ENCODE measurements at places on chromosomes 1 and 21.

DNA sequence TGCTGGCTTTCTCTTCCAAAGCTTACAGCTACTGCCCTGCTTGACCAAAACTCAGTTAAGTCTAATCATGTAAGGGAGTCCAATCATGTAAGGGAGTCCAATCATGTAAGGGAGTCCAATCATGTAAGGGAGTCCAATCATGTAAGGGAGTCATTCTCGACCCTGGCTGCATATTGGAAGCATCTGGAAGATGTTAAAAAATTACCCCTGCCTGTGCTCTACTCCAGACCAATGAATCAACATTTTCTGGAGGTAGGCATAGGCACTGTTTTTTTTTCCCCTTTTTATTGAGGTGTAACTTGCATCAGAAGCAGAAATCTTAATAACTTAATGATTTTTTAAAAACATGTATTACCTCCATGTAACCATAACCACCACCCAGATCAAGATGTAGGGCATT is 9.4 kb downstream of the PIGP start:
- peak; percentile 18 for DNase-seq

GRCh38 chr1:191551019-191551418 is 607.2 kb upstream of the RGS18 start:
- no peak for DNase-seq

DNA sequence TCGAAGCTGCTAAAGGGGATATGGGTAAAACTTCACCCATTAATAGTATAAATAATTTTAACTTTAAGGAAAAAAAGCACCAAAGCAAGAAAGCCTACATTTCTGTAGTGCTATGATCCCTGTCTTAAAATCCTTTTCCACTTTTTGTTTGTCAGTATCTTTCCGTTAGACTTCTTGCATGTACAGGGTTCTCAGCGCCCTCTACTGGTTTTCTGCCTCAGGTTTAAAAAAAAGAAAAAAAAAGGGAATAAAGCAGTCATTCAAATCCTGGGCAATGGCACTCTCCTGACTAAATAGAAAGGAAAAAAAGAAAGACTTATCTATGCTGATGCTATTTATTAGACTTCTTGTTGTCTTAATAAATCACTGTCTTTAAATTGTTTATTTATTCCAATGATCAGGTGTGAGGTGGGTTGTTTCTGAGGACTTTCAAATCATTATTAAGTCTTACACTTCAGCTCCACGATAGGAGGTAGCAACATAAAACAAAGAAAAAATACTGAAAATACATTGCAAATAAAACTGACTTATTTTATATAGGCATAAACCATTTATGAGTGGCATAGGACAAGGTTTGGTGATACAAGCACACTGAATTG is 475.4 kb upstream of the NR5A2 start:
- peak; percentile 70 for DNase-seq

GRCh38 chr1:27403065-27403726 is 10.8 kb downstream of the GPR3 start:
- DNase-seq = no peak

- DNase-seq = no peak
Measured at GRCh38 chr1:55490547-55490946, 275.4 kb upstream of the USP24 start.

GRCh38 chr1:32239337-32239736 is 7.7 kb upstream of the FAM167B start:
- no peak for DNase-seq

DNA sequence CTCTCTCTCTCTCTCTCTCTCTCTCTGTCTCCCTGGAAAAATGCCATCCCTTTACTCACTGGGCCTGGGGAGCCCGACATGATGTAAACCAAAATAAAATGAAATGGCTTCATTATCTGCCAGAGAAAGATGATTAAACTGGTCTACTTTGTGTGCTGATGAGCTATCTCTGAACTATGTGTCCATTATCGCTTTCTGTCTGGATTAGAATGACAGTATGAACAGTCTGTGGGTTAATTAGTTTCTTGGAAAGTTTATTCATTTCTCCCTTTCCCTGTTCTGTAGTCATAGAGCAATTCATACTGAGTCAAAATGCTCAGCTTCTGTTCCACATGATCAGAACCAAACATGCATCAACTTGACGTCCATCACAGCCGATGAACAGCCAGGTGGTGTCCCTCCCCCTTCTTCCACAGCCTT is 72.4 kb upstream of the KCND3 start:
- DNase-seq = no peak

- DNase-seq = no peak
Measured at GRCh38 chr21:15363921-15364320, 299.1 kb upstream of the NRIP1 start.

- DNase-seq = no peak
Measured at GRCh38 chr1:87872692-87873091, 544.0 kb downstream of the LMO4 start.

DNA sequence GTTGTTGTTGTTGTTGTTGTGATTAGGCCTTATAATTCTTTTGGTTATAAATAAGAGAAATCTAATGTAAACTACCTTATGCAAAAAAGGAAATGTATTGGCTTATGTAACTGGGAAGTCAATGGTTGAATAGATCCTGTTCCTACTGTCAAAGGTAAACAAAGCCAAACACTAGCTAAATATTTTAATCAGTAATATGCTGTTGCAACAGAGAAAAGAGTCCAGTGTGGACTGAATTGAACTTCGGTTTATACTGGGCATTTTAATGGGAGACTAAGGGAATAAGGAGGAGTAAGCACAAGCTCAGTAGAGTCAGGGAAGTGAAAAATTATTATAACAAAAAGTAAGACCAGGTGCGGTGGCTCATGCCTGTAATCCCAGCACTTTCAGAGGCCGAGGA is 15.4 kb downstream of the MSH4 start:
- DNase-seq = no peak

- no peak for DNase-seq
Measured at GRCh38 chr1:193111641-193112090, 6.5 kb upstream of the GLRX2 start.

DNA sequence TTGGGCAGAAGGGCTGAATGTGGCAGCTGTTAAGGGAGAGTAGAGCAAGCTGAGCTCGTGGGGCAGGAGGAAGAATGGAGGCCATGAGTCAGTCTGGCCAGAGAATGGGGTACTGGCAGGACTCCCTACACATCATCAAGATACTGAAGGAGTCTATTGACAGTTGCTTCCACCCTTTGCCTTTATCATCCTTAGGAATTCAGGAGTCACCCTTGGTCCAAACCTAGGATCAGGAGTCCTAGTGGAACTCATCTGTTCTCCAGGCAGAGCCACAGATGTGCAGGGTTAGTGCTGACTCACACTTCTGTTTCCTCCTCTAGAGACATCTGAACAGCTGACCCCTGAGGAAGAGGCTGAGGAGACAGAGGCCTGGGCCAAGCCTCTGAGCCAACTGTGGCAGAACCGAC is 18.7 kb upstream of the ST3GAL3 start:
- DNase-seq = no peak

GRCh38 chr1:16944038-16944437 is 22.3 kb downstream of the CROCC start:
- DNase-seq = no peak

- DNase-seq = no peak
Measured at GRCh38 chr1:175355414-175355813, 162.8 kb upstream of the KIAA0040 start.

DNA sequence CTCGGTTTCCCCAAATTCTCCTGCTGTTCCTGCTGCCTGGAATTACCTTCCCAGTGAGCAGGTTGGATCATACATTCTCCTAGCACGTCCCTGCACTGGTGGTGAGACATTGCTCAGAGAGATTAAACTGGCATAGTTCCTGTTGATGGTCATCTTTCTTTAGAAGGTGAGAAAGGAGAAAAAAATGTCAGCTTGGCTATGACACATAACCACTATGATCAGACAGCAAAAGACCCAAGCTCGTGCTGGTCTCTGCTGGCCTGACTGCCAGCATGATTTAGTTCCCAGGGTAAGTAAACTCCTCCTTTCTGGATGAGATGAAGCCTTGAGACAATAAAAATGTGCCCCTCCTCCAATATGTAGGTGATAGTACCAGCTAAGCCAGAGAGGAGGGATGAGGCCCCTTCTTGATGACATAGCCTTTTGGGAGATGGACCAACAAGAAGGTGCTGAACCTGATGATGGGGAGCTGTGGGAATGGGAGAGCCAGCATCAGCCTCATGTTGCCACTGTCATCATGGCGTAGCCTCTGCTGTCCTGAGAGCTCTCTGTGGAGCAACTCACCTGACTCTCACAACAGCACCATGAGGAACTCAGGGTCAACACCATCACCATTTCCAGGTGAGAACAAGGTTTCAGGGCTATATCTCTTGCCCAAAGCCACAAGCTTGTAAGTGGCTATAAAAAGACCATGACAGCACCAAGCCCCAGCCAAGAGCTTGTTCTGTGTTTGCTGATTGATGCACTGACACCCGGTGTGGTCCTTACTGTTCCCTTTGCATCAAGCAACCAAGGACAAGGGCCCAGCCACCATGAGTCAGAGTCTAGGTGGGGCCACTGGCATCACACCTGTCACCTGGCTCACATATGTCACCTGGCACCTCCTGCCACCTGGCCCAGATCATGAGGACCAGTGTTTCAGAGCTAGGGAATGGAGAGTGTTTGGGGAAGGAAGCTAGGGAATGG is 200.0 kb downstream of the MATN1 start:
- DNase-seq = no peak

DNA sequence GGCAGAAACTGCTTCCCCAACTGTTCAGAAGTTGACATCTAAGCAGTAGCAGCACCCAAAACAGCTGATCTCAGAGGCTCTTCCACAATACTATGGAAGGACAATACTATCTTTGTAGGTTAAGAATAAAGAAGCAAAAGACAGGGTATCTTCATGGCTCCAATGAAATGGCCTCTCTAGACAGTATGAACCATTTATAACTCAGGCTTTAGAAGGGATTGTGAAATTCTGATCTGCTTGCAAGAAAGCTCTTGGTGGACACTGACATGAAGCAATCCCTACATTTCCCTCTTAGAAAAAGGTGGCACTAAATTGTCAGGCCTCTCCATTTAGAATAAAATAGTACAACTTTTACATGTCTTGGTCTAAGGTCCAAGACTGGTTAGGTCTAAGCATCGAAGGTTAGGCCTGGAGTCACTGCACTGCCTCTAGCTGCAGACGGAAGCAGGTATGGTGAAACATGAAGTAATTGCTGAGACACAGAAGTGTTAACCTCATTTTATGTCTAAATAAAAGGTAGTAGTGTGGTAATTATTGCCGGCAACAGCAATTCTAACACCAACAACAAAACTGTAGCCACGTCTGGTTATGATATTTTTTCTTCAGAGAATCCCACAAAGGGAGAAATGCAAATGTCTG is 50.6 kb upstream of the HP1BP3 start:
- no peak for DNase-seq

GRCh38 chr1:63772201-63772600 is 1.6 kb upstream of the ROR1 start:
- DNase-seq = no peak

DNA sequence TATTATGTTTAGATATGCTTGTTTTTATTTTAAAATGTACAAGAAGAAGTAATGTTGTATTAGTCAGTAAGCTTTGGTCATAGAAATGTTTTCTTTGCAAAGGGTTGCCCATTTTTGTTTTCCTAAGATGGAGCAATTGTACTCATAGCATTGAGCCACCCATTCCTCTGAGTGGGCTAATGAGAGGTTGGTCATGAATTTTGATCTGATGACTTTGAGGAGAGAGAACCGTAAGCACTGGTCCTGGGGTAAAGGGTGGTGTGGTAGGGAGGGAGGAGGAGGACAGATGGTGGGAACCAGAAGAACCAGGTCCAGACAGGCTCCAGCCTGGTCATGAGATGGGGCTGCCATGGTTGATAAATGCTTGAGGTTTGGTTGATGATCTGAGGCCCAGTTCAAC is 15.9 kb upstream of the SLC6A9 start:
- DNase-seq = no peak

DNA sequence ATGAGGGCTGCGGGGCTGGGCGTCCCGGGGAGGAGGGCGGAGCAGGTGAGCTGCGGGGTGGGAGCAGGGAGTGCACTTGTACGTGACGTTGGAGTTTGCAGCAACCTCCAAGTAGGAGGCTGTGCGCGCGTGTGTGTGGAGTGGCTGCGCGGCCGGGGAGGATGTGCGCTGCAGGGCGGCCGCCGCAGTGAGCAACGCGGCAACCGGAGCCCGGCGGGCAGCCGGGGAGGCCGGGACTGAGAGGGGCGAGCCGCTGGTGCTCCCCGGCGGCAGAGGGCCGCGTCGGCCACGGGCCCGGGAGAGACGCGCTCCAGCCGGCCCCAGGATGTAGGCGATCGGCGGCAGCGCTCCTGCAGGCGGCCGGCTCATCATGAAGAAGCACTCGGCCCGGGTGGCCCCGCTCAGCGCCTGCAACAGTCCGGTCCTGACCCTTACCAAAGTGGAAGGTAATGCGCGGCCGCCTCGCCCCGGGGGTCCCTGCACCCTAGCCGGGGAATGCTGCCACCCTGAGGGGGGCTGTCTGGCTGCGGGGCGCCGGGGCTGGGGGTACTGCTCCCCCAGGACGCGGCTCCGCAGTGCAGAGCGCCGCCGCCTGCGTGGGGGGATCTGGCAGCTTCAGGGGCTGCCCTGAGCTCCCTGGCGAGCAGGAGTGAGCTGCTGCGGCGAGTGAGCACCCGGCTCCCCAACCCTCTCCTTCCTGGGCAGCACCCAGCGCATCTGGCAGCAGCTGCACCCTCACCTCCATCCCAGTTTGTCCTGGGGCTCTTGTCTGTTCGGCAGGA is 158.9 kb upstream of the COA6 start:
- peak; percentile 5 for DNase-seq

- DNase-seq = no peak
Measured at GRCh38 chr1:218810306-218810705, 363.4 kb upstream of the LYPLAL1 start.

- no peak for DNase-seq
Measured at GRCh38 chr1:54275349-54275748, 75.4 kb downstream of the MRPL37 start.

DNA sequence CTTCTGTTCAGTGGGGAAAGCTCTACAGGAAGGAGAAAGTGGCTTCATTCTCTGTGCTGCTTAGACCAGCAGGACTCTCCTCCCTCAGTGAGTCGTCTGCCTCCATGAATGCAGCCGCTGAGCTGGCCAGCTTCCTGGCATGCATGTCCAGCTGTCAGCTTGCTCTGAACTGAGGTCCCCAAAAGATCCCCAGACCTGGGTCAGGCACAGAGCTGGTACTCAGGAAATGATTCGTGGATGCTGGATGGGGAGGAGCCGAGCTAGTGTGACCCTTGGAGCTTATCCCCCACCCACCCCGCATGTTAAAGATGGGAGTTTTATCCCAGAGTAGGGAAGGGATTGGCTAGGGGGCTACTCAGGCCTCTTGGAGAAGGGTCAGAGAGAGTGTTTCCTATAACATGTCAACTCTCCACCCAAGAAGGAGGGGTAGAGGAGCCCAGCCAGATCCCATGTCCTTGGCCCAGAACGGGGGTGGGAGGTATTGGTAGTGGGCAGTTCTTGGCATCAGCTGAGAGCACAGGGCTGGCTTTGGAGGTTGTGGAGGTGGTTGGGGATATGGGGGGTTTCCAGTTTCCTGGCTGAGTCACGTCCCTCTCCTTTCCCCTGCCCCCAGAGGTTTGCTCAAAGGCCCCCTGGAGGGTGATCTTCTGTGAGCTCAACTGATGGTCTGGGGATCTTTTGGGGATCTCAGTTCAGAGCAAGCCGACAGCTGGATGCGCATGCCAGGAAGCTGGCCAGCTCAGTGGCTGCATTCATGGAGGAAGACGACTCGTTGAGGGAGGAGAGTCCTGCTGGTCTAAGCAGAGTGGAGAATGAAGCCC is 110.1 kb downstream of the FOXD2 start:
- DNase-seq = no peak

GRCh38 chr21:45459171-45460010 is 54.4 kb downstream of the COL18A1 start:
- no peak for DNase-seq

- DNase-seq = peak; percentile 4
Measured at GRCh38 chr1:169809370-169810095, 14.8 kb upstream of the METTL18 start.

GRCh38 chr1:30249446-30250337 is 473.7 kb downstream of the MATN1 start:
- no peak for DNase-seq

All from SK-N-DZ (cell line).